ENCODE measurements at places on chromosomes 7 and 10. TPM values are rescaled to one million over a fixed set of nuclear protein-coding genes. Genes with fewer than 3 reads are reported as not detected.

GRCh38 chr7:23410446-23411183, 59.7 kb downstream of the IGF2BP3 start:
- no peak for DNase-seq

Gene MOGAT3
- not detected for polyA plus RNA-seq

GRCh38 chr7:108146070-108146842, 16.1 kb upstream of the LAMB4 start:
- peak; percentile 71 for DNase-seq

Gene TFEC
- polyA plus RNA-seq: 1.2 TPM

GRCh38 chr7:126801733-126802132, 451.0 kb downstream of the GRM8 start:
- DNase-seq: no peak

Gene OR13A1
- not detected for polyA plus RNA-seq

GRCh38 chr7:64686493-64687184, 20.7 kb downstream of the ZNF107 start:
- DNase-seq: no peak

Measured in forelimb muscle (tissue), 1 donor.